Stimulated activated CD4-positive, alpha-beta T cell treated with anti-CD3 and anti-CD28 coated beads, TNF-alpha, amount 100 ng/mL, for 24 hours (primary cell): ENCODE measurements at places on chromosomes 4 and X.

DNA sequence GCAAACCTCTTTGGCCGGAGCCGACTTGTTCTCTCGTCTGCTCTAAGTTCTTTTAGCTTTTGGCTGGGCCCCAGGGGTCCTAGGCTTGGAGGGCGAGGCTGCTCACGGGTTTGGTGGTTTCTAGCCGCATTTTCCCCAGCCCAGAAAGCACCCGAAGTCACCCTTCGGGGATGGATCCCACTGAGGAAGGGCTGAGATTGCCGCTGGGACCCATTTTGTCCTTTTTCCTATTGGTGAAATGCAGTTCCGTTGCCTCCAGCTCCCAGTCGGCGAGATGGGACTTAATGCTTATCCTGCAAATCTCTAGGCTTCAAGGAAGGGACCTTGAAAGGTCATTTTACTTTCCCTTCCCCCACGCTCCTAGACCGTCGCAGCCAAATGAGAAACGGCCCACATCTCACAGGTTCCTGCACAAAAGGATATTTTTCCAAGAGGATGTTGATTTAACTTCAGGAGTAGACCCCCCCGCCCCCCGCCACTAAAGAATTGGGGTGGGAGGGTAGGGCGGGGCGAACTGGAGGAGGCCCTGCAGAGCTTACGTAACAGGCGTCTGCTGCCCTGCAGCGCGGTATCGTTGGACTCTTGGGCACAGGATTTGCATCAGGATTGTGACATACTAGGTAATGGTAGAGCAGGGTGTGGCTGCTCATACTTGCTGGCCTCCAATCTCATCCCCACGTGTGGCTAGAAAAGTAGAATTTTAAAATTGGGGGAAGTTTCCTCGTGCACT is 564 bp downstream of the PGK1 start:
- DNase-seq: no peak

GRCh38 chr4:6342530-6343293 is 73.1 kb downstream of the WFS1 start:
- DNase-seq: no peak

DNA sequence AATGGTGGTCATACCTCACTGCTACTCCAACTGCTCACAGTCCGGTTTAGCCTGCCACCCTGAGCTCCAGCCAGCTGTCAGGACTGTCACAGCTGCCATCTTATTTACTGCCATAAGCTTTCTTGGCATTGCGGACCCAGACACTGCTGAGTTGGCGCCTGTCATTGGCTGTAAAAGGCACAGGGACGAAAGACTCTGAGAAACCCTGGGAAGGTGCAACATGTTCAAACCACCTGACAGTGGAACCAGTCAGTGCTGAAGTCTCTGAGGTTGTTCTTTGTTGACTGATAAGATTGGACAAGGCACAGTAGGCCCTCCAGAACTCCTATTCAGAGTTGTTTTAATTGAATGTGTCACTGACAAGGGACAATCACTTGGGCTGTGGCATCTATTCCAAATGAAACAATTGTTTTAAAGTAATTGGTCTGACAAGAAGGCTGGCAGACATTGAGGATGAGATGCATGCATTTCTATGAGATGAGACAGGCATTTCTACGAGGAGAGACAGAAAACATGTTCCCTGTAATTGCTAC is 927.8 kb downstream of the STPG2 start:
- no peak for DNase-seq

- no peak for DNase-seq
These were observed 91.4 kb upstream of the TTC29 start for GRCh38 chr4:147037069-147037468.

- DNase-seq: no peak
These were observed 479.5 kb upstream of the FAM47C start for GRCh38 chrX:36528661-36529060.

GRCh38 chrX:110743679-110744340 is 51.8 kb downstream of the CHRDL1 start:
- no peak for DNase-seq

GRCh38 chrX:115719171-115719570 is 158.2 kb downstream of the PLS3 start:
- no peak for DNase-seq

- no peak for DNase-seq
These were observed 647.0 kb downstream of the IQCM start for GRCh38 chr4:149168645-149169044.

GRCh38 chrX:28329156-28329555 is 258.1 kb upstream of the IL1RAPL1 start:
- no peak for DNase-seq

- no peak for DNase-seq
These were observed 491.1 kb upstream of the ADGRL3 start for GRCh38 chr4:60709061-60709460.

DNA sequence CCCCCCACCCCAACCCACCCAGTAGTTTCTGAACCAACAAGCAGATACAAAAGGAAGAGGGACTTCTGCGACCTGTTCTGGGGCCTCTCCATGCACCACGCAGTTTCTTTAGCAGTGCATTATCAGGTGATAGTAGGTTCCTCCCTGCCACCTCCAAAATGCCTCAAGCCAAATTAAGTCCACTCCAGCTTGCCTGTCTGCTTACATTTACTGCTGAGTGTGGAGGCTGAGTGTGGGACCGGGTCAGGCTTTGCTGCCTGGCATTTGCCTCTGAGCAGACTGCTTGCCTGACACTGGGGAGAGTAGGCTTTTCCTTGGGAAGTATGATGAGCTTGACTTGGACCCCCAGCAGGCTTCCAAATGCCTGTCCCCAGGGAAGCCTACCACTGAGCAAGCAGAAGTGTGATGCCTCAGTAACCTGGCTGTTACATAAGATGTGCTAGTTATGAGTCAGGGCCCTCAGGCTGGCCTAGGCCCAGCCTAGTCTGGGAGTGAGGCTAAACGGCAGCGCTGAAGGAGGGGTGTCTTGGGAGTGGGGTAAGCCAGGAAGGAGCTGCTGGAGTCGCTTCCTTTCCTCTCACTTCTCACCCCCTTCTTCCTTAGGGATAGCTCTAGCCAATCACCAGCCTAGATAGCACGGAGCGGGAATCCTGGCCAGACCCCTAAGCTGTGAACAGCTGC is 9.0 kb downstream of the TSC22D3 start:
- DNase-seq: no peak

DNA sequence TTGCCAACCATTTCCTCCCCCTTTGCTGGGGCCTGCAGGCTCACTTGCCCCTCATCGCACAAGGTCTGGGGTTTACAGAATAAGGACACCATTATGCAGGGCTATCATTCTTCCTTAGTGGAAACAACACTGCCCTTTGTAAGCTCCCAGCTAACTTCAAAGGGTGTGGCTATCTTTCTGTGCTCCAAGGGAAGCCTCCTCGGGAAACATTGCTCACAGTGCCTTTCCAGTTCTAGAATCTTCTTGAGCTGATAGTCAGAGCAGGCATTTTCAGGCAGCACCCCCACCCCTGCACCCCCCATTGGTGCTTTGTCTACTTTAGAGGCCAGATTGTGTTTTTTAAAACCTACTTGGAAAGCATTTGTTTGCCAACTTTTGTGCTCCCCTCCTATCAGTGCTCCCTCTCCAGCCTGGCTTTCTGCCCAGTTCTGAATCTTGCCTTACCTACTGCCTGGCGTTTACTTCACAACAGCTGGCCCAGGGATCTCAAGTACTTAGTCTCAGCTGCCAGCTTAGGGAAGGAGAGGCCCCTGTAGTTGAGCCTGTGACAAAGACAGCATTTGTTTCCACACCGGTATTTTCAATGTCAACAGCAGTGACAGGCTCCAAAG is 53.5 kb downstream of the PLAC1 start:
- no peak for DNase-seq

DNA sequence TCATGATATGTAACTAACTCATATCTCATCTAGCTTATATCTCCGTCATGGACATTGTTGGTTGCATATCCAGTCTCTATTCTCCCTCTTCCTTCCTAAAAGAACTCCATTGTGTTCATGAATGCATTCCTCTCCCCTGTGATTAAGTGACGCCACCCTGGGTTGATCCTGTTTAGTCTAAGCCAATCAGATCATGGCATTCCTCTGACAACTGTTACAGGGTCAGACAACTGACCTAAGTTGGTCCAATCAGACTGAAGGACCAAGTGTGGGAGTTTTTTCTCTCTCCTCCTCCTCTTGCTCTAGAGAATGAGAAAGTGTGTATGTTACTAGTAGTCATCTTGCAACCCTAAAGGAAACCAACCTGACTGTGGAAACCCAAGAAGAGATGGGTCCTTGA is 3.6 kb downstream of the APOO start:
- DNase-seq: no peak

DNA sequence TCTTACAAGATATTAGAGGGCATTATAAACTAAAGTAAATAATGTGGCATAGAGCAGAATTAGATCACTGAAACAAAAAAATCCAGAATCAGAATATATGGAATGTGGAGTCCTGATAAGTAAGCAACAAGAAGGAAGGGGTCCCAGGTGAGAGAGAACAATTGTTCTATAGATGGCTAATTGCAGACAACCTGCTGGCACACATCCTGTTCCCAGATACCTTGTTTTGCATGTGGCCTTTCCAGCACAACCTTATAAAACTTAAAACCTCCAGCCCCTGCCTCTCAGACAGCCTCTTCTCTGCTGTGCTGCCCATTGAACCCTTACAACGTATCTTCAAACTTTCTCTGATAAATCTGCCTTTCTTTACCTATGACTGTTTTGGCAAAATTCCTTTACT is 4.7 kb upstream of the ZNF674 start:
- DNase-seq: no peak

- no peak for DNase-seq
These were observed 4.0 kb downstream of the DCLK2 start for GRCh38 chr4:150082241-150082640.

DNA sequence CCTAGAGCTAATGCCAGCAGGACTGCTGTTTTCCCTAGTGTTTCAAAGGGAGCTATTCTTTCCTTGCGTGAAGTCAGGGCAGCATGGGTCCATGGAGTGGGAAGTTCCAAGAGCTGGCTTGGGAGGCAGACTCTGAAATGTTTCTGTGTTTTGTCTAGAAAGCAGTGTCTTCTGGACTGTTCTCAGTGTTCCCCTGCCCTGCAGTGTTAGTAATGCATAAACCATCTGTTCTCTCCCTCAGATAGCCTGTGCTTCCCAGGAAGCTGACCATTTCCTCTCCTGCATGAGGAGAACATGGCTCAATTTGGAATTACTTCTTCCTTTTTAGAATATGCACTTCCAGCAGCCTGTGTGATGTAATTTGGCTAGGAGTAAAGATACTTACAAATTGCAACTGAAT is 116.7 kb upstream of the CXCL13 start:
- no peak for DNase-seq

GRCh38 chr4:145679991-145680455 is at the start of gene C4orf51:
Gene C4orf51, plus strand, starts transcription at chr4:145680146. Its CDS starts 58 bp downstream, at chr4:145680204.
- no peak for DNase-seq

- no peak for DNase-seq
These were observed 184.0 kb downstream of the BMPR1B start for GRCh38 chr4:94941706-94942105.

DNA sequence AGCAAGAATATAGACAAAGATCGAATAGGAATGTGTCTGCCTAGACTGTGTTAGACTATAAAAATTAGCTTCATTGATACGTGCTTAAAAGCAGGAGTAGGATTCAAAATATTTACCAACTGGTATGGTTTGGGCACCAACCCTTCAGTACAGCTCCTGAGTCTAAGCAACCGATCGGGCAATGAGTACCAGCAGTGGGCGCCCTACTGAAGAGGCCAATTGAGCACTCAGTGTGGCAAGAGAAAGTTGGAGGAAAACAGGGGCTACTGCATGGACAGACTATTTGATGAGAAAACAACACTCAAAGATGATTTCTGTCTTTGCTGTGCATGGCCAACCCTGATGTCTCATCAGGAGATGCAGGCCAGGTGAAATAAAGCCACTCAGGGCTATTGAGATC is 176.0 kb upstream of the NWD2 start:
- DNase-seq: no peak
